ENCODE measurements at places on chromosomes 16 and 17. TPM values are rescaled to one million over a fixed set of nuclear protein-coding genes. Genes with fewer than 3 reads are reported as not detected.

C1QTNF1 gene
- 172 TPM for total RNA-seq

PDIA2 gene
- 0.86 TPM for total RNA-seq

CD300LG gene
- 3.5 TPM for total RNA-seq

PER1 gene
- total RNA-seq = 203 TPM

MTMR4 gene
- total RNA-seq = 28.5 TPM

NT5C3B gene
- 61.8 TPM for total RNA-seq

UMOD gene
- not detected for total RNA-seq

LITAFD gene
- total RNA-seq = not detected

HSF5 gene
- 0.05 TPM for total RNA-seq

MYH10 gene
- 232 TPM for total RNA-seq

CCL4L2 gene
- total RNA-seq = not detected

SMIM5 gene
- 0.38 TPM for total RNA-seq

TM4SF5 gene
- not detected for total RNA-seq

G6PC1 gene
- not detected for total RNA-seq

CMTM4 gene
- total RNA-seq = 15.0 TPM

CXCL16 gene
- 20.4 TPM for total RNA-seq

CCDC40 gene
- 10.4 TPM for total RNA-seq

CLEC18B gene
- total RNA-seq = 0.52 TPM

AOC2 gene
- total RNA-seq = 0.86 TPM

CSH1 gene
- not detected for total RNA-seq

PRSS27 gene
- 0.71 TPM for total RNA-seq

SLFN14 gene
- not detected for total RNA-seq

TCAP gene
- 0.81 TPM for total RNA-seq

HEATR9 gene
- total RNA-seq = not detected

HSD3B7 gene
- 38.5 TPM for total RNA-seq

NDUFB10 gene
- total RNA-seq = 112 TPM

ACACA gene
- 37.3 TPM for total RNA-seq
